ENCODE measurements at places on chromosomes 12 and 14.

DNA sequence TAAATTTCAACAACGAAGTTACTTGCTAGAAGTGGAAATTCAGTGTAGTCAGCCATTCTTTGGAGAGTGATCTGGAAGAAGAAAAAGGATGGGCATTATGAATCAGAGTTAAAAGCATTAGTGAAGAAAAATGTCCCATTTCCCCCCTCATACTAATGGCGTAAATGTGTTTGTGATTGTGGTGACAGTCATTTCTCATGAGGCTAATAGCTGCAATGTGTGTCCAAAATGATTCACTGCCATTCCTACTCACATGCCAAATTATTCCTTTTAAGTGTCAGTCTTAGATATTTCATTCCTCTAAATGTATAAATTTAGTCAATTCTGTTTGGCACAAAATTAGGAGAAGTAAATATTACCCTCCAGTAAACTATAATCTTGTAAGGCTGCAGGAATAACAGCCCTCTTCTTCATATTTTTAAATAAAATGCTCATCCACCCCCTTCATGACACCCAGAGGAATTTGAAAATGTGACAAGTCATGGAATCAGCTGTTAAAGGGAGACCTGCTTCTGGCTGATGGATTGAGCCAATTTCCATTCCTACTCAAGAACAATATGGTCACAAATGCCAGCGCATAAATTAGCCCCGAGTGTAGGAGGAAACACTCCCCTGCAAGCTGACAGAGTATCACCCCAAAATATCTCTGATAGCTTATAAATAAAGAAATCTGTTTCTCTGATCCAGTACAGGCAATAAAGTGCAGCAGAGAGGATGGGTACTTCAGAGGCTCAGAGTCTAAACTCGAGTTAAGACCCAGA lies 912.3 kb upstream of the SEL1L start:
- DNase-seq = no peak

DNA sequence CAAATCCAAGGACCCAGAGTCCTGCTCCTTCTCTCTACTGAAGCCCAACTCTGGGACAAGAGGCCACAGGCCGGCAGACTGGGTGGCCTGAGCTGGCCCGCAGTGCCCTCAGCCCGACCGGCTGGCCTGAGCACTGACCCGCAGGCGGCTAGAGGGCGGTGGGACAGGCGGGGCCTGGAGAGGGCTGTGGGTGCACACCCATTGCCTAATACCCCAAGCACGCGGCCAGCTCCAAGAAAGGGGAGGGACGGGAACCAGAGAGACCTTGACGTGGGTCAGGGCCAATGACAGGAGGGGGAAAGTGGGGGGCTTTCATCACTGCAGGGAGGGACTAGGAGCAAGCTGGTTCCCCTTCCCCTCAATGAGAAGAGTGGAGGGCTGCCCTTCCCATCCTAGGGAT lies 2.0 kb upstream of the WNT10B start:
- DNase-seq = no peak

DNA sequence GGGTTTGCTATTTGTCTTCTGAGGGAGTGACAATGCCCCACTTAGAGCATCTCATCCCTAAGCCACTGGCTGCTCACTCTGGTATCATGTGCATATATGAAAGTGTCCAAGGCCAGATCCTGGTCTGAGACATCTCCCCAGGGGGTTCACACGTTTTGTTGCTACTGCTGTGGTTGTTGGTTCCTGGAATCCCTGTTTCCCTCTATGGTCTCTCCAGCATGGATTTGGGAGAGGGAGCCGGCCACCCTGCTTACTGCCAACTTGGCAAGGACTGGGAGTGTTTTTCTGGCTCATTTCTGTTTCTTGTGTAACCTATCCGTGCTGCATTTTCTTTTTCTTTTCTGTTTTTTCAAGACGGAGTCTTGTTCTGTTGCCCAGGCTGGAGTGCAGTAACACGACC lies 101.3 kb upstream of the MAX start:
- no peak for DNase-seq

GRCh38 chr14:90781344-90781761 lies 34.9 kb downstream of the TTC7B start:
- DNase-seq = no peak

DNA sequence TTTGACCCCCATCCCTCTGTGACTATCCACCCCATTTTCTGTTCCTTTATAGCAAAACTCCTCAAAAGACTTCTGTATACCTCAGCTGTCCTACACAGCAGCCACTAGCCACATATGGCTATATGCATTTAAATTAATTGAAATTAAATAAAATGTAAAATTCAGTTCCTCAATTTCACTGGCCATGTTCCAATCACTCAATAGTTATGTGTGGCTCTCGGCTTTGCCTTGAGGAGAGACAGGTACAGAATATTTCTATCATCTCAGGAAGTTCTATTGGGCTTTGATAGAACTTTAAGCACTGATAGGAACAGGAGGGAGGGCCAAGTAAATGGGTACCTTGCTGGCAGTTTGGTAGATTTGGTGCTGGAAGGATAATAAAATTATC lies 280.3 kb upstream of the AMIGO2 start:
- no peak for DNase-seq
